Choroid plexus epithelial cell (primary cell): ENCODE measurements at places on chromosomes 12 and 14.

DNA sequence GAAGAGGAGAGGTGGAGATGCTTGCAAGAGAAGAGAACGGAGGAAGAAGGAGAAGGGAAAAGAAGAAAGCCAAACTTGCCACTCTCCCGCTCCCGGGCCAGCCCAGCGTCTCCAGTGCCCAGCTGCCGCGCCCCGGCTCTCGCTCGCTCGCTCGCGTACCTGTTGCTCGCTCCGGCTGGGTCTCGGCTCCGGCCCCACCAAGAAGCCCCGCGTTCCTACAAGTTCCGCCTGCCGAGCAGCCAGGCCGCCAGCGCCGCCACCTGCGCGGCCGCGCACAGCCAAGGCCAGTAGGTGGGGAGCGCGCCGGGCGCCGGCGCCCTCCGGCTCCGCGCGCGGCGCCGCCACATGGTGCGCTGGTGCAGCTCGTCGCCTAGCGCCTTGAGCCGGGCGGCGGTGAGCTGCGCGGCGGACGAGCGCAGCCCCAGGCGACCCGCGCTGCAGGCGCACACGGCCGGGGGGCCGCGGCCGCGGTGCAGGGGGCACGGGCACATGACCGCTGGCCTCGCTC, 370 bp downstream of the HRK start:
- DNase-seq, result peak; percentile 42

GRCh38 chr12:102757882-102758226, 159.2 kb downstream of the PAH start:
- no peak for DNase-seq

- DNase-seq, result no peak
Measured at GRCh38 chr14:104931771-104932675, 7.3 kb downstream of the PLD4 start.

DNA sequence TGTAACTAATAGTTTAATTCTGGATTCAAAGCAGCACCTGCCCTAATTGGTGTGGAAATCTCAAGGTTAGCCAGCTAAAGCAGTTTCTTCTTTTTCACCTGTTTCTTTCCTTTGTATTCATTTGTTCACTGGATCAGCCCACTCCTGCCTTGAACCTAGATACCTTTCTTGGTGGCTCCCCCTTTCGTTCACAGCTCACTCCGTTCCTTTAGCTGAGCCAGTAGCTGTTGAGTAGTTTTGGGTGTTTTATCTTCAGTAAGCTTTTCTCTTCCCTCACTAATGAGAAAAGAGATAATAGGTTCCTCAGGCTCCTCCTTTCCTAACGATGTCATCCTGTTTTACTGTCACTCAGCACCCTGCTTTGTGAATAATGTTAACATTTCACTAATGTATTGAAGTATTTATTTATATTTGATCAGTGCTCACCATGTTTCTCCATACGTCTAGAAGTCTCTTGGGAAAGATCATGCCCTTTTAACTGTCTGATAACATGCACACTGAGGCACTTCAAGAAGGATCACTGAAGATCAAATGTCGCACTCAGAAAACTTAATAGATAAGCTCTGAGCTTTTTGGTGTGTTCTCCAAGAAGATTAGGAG, 121.1 kb downstream of the TGFB3 start:
- DNase-seq, result no peak

- DNase-seq, result no peak
Measured at GRCh38 chr12:13275241-13276085, 78.9 kb downstream of the EMP1 start.

GRCh38 chr14:57573173-57573572, 79.5 kb upstream of the CCDC198 start:
- DNase-seq, result no peak
